HFF-Myc (cell line): ENCODE measurements at places on chromosomes 6 and 20.

DNA sequence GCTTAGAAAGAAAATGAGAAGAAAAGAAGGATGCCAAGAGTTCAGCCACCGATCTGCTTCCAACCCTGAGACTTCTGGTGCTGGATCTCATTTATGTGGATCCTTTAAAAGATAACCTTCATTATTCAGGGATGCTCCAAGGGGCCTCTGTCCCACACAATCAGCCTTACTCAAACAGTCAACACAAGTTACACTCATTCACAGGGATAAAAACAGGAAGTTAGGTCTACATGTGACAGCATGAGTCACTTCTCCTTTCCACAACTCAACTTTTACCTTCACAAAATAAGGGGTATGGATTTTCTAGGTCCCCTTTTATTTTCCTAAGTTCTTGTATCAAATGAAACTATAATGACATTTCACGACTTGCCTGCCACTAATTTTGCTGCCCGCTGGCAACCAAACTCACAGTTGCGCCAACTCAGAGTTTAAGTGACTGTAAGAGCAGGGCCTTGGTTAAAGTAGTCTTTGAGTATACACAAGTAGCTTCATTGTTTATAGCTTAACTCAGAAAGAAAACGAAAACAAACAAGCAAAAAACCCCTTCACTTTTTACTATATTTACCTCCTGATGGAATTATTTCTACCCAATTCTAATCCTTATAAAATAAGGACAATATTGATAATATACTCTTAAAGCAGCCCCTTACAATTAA lies 278.8 kb upstream of the RUNX2 start:
- DNase-seq: peak; percentile 4

GRCh38 chr20:54995011-54995410 lies 519.6 kb downstream of the DOK5 start:
- DNase-seq: no peak

- DNase-seq: no peak
These were observed 431.0 kb upstream of the MARCKS start for GRCh38 chr6:113425977-113426660.

DNA sequence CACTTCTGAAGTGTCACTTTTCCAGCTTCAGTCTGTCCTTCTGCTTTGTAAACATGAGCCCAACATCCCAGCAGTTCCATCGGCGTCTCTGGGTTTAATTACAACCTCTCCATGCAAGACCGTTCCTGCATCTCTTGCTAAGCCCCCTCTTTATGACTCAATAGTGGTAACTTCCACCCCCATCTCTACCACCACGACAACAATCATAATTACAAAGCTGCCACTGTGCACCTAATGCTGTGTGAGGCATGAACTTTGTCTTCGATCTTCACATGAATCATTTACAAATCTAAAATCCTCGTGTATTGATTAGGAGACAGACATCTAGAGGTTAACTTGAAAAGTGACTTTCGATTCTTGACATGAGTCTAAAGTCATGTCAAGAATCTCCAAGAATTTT lies 4.9 kb upstream of the CCR6 start:
- DNase-seq: no peak

DNA sequence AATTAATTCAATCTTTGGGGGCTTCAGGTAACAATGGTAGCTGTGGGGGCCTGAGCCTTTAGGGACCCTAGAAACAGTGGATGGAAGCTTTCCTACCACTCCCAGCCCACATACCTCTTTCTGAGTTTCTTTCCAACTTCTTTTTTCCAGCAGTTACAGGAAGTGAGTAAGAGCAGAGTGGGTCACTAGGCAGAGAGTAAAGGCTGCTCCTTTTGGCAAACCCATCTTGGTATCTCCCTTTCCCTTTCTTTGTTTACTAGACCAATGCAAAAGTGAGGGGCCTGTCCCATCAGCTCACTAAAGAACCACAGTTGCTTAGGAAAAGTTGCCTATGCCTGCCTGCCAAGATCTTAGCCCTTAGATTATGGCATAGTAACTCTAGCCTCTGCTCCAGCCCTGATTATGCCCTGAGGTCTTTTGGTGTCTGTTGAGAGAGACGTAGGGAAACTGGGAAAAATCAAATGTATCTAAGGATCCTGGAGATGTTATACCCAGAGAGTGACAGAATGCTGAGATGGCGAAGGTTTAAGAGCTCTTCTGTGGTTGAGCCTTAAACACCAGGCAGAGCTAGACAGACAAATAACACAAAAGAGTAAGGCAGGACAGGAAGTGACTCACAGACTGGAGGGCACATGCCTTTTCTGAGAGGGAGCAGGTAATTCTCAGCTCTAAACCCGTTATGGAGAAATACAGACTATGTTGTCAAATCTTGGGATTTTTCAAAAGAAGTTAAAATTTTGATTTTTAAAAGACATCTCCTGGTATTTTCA lies 31.3 kb downstream of the TRMT6 start:
- DNase-seq: peak; percentile 43

GRCh38 chr6:133787859-133788505 lies 100.9 kb upstream of the TCF21 start:
- no peak for DNase-seq

DNA sequence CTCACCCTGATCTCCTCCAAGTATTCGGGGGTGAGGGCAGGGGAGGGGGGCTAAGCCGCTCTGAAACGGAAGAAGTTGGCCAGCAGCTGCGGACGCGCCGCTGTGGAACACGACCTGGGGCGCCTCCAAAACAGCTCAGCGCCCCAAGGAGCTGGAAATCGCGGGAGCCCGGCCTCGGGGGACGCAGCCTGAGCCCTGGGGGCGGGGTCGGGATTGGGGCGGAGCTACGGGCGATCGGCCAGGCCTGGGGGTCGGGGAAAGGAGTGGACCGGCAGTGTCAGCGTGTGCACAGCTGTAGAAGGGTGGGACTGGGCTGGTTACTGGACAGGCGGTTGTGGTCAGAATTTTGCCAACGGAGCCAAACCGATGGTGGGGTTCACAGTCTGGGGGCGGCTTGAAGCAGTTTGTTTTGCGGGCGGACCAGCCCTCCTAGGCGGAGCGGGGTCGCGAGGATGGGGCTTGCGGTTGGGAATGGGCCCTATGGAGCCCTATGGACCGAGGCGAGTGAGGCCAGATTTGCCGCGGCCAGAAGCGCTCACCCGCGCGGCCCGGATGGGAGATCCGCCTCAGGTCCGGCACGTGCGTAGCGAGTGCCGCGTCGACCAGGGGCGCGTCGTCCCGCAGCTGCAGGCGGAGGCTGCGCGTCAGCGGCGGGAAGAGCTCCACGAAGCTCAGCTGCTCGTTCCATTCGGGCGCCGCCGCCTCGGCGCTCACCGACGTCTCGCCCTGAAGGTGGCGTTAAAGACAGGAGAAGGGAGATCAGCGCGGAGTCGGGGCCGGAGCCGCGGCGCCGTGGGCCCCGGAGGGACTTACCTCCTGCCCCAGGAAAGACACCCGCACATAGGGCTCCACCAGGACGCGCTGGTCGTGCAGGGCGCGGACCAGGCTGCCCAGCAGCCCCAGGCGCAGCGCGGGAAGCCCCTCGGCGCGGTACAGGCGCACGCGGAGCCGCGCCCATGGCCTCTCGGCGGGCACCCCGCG lies 14.3 kb upstream of the SPAG4 start:
- DNase-seq: peak; percentile 20

DNA sequence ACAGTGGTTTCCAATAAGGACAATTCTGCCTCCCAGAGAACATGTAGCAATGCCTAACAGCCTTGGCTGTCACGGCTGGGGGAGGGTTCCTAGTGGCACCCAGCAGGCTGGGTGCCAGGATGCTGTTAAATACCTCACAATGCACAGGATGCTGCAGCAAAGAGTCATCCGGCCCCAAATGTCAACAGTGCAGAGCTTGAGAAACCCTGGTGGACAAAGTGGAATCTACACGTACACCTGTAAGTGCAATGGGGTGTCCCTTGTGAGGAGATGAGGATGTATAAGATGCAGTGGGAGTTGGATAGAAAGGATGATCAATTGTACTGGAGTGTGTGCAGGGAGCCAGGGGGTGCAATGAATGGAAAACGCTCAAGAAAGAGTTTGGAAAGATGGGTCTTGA lies 142.4 kb downstream of the FNDC1 start:
- no peak for DNase-seq

- no peak for DNase-seq
These were observed 31.4 kb downstream of the RALGAPA2 start for GRCh38 chr20:20680991-20681508.

GRCh38 chr6:134190883-134191282 lies 127.0 kb downstream of the SGK1 start:
- DNase-seq: no peak

- DNase-seq: peak; percentile 77
These were observed 15.7 kb downstream of the ATP9A start for GRCh38 chr20:51752343-51752951.

DNA sequence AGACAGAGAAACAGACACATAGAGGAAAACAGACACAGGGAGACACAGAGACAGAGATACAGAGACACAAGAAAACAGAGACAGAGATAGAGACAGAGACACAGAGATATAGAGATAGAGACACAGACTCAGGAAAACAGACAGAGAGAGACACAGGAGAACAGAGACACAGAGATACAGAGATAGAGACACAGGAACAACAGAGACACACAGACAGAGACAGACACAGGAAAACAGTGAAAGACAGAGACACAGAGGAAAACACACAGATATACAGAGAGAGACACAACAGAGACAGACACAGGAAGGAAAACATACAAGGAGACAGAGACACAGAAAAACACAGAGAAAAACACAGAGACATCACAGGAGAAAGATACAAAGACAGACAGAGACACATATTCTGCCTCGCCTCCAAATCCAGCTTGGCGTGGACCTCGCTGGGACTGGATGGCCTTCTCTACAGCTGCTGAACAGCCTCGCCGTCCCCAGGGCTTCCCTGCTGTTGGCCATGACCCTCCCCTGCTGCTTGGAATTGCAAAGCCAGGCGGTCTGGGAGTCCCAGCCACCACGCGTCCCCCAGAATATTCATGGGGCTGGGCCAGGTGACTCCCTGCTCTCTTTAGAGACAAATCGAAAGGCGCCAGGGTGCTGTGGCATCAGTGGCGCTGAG lies 36.8 kb downstream of the NTSR1 start:
- DNase-seq: no peak

DNA sequence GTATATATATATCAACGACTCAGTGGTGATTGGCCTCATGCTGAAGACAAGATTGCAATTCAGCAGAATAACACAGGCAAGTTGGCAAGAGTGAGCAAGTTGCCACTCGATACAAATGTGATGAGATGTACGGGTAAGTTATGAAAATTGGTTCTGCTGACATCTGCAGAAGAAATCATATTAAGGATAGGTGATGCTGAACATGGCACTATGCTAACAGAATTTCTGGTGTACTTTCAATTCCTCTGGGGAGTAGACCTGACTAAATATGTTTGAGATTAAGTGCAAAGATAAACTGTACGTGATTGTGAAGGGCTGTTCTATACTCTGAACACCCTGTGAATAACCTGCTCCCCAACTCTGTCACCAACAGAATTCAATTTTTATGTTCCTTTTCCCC lies 758.2 kb downstream of the TBC1D32 start:
- no peak for DNase-seq
